ENCODE measurements at places on chromosomes 2 and 18.

DNA sequence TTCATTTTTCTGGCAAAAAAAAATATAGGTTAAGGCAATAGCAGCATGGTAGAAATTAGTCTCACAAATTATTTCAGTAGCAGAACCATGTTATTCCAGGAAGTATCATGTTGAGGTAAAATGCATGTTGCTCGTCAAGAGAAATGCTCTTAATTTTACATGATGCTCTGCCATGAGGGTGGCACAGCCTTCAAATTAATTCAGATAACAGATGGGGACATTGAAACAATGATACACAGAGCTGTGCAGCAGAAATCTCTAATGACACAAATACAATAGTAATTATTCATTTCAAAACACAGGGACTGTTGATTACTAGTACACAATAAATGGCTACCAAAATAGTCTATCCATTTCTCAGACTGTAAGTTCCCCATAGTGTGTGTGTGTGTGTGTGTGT lies 24.8 kb downstream of the GAREM1 start:
- no peak overlapping the region for H3K4me3 ChIP-seq
- no peaks in the 10 kb centered on the region for H3K36me3 ChIP-seq
- no peaks in the 10 kb centered on the region for H3K4me1 ChIP-seq
- H3K27me3 ChIP-seq = peaks cover 11% of the 10 kb centered on the region
- H3K27ac ChIP-seq = no peak overlapping the region
- DNase-seq = no peak

- H3K27me3 ChIP-seq = no peaks in the 10 kb centered on the region
- H3K4me1 ChIP-seq = peaks cover 13% of the 10 kb centered on the region
- no peak overlapping the region for H3K4me3 ChIP-seq
- H3K36me3 ChIP-seq = peaks cover 8% of the 10 kb centered on the region
Measured at GRCh38 chr2:226903179-226903578, 67.3 kb downstream of the RHBDD1 start.

DNA sequence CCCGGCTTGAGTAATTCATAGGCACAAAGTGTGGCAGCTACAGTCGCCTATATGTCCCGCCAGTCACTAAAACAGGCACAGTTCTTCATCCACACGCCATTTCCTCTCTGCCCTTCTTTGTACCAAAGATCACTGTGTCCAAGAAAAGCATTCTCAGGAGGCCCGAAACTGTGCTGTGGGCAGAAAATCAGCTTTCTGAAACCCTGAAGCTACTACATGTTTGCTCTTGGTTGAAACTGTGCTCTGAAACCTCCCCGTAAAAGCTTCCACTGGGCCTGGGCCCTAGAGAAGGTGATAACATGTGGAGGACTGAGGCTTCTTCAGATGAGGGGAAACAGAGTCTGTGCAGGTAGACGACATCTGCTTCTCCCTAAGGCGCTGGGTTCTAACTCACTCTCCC lies 75.6 kb upstream of the ID2 start:
- H3K27ac ChIP-seq = no peak overlapping the region
- H3K4me3 ChIP-seq = no peak overlapping the region
- H3K36me3 ChIP-seq = peaks cover 7% of the 10 kb centered on the region
- peaks cover 47% of the 10 kb centered on the region for H3K4me1 ChIP-seq
- peak; percentile 35 for DNase-seq
- H3K27me3 ChIP-seq = peaks cover 21% of the 10 kb centered on the region

GRCh38 chr2:17309741-17310339 lies 208.4 kb downstream of the RAD51AP2 start:
- H3K4me3 ChIP-seq = no peak overlapping the region
- H3K4me1 ChIP-seq = peaks cover 12% of the 10 kb centered on the region
- no peak for DNase-seq
- peaks cover 11% of the 10 kb centered on the region for H3K27me3 ChIP-seq
- H3K36me3 ChIP-seq = no peaks in the 10 kb centered on the region

- H3K4me3 ChIP-seq = no peak overlapping the region
- no peaks in the 10 kb centered on the region for H3K4me1 ChIP-seq
- no peaks in the 10 kb centered on the region for H3K36me3 ChIP-seq
- no peaks in the 10 kb centered on the region for H3K27me3 ChIP-seq
- DNase-seq = no peak
Measured at GRCh38 chr2:118654945-118655344, 192.5 kb downstream of the EN1 start.

- H3K36me3 ChIP-seq = no peaks in the 10 kb centered on the region
- DNase-seq = no peak
- peaks cover 7% of the 10 kb centered on the region for H3K4me1 ChIP-seq
Measured at GRCh38 chr18:63832470-63832869, 55.0 kb upstream of the SERPINB2 start.
